NCI-H460 (cell line): ENCODE measurements at places on chromosomes 6 and 20.

- DNase-seq, result no peak
Observed at GRCh38 chr20:52448513-52449232, 257.1 kb upstream of the ZFP64 start.

DNA sequence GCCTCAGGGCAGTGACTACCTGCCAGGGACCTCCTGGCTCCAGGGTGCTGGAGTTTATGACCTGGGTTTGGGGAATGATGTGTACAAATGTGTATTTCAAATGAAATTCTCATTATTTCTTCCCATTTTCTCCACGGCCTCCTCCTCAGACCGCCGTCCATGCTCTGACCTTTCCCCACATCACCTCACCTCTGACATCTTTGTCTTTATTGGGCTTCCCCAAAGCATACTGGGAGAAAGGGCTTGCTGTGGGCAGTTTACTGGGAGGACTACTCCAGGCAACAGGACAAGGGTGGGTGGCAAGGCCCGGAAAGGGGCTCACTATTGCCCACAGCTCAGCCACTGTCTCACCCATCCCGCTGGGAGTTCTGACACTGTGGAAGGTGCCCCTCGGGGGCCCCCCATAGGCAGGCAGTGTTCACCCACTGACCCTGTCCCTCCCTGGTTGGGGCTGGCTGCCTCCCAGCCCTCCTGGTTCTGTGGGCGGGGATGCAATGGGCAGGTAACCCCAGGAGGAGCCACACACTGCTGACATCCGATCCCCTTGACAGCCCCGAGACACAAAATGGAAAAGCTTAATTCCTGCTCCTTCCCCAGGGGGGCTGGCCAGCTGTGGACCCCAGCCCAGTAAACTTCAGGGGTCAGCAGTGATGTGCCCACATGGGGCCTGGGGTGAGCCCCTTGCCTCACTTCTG, 39.8 kb upstream of the CST7 start:
- no peak for DNase-seq

GRCh38 chr6:136173519-136174507, 76.3 kb downstream of the MTFR2 start:
- DNase-seq, result no peak

GRCh38 chr6:3457710-3458602, 1.1 kb upstream of the SLC22A23 start:
- DNase-seq, result no peak

DNA sequence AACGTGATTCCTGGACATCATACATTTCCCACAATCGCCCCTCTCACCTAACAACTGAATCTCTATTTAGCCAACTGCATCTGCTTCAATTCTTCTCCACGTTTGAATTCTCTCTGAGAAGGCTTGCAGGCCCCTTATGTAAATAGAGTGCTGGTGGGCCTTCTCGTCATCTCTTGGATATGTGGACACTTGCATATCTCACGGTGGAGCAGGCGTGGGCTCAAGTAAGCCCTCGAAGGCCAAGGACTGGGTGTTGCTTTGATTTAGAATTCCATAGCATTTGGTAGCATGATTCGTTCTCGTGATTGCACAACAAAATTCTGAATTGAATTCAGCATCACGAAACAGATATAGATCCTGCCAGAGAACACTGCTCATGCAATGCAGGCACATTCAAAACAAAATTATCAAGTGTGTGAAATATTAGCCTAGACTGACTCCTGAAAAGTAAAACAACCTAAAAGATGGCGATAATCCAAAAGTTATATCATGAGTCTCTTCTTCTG, 613.6 kb downstream of the TFAP2A start:
- DNase-seq, result no peak

GRCh38 chr20:62553136-62553837, 77.5 kb upstream of the GATA5 start:
- no peak for DNase-seq

- DNase-seq, result no peak
Observed at GRCh38 chr6:157646012-157646411, 177.0 kb upstream of the SNX9 start.

GRCh38 chr6:12328701-12329100, 38.5 kb downstream of the EDN1 start:
- no peak for DNase-seq
